ENCODE measurements at places on chromosomes 7 and 10. TPM values are rescaled to one million over a fixed set of nuclear protein-coding genes. Genes with fewer than 3 reads are reported as not detected.

- DNase-seq, result no peak
Measured at GRCh38 chr7:101154693-101155102, 422 bp downstream of the AP1S1 start.

- DNase-seq, result peak; percentile 68
Measured at GRCh38 chr7:108455998-108456677, at the start of gene NRCAM. NRCAM (minus strand) TSS chr7:108456436; CDS start chr7:108240064, 216,372 bp downstream.

Gene GJD4
- 0.17 TPM for total RNA-seq

- no peak for DNase-seq
Measured at GRCh38 chr7:55273186-55273980, 91.8 kb upstream of the LANCL2 start.

Gene CCL24
- total RNA-seq, result not detected

Gene TUBB8
- not detected for total RNA-seq

DNA sequence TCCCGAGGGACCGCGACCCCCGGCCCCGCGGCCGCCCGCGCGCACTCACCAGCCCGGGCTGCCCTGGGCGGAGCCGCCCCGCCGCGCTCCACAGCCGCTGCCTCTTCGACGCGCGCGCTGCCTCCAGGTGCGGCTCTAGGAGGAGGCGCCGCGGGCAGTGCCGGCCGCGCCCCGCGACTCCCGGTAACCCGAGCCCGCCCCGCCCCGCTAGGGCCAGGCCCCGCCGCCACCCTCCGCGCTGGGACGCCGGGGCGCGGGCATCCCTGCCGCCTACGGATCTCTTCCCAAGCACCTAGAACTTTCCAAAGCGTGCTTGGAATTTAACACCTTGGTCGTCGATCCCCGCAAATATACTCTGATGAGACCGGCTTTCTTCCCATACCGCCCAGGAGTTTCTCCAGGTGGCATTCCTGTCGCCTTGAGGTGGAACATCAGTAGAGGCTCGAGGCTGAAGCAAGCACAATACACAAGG, at the start of gene SLC26A5:
SLC26A5 (minus strand) TSS at position 159 of the 472 bp plus-strand sequence. CDS start 24,693 bp downstream, outside the sequence.
- no peak for DNase-seq

Gene ZNF655
- 70.1 TPM for total RNA-seq

Gene DIP2C
- 12.6 TPM for total RNA-seq

- peak; percentile 17 for DNase-seq
Measured at GRCh38 chr7:15848362-15848761, 161.9 kb upstream of the MEOX2 start.

- DNase-seq, result no peak
Measured at GRCh38 chr7:35969066-35969465, 168.2 kb downstream of the SEPTIN7 start.

Measured in fibroblast of lung (primary cell).